ENCODE measurements at places on chromosomes 1 and 21. TPM values are rescaled to one million over a fixed set of nuclear protein-coding genes. Genes with fewer than 3 reads are reported as not detected.

Gene WNT2B
- total RNA-seq = 0.24 TPM

Gene KRTAP12-2
- not detected for total RNA-seq

Gene TMEM201
- total RNA-seq = 14.7 TPM

Gene PTAFR
- total RNA-seq = 0.29 TPM

Gene SETD4
- 12.7 TPM for total RNA-seq

Gene RIPPLY3
- 0.56 TPM for total RNA-seq

Gene MRAP
- total RNA-seq = not detected

Gene SMCP
- not detected for total RNA-seq

Gene KCNK1
- total RNA-seq = 18.1 TPM

Gene LHX4
- total RNA-seq = 0.45 TPM

Gene IFNLR1
- total RNA-seq = 1.6 TPM

Gene RGS4
- not detected for total RNA-seq

Gene DCLRE1B
- total RNA-seq = 9.5 TPM

Measured in A549 treated with CpdA at 1 μM for 4 hours (cell line).